ENCODE measurements at places on chromosomes 1 and 21.

DNA sequence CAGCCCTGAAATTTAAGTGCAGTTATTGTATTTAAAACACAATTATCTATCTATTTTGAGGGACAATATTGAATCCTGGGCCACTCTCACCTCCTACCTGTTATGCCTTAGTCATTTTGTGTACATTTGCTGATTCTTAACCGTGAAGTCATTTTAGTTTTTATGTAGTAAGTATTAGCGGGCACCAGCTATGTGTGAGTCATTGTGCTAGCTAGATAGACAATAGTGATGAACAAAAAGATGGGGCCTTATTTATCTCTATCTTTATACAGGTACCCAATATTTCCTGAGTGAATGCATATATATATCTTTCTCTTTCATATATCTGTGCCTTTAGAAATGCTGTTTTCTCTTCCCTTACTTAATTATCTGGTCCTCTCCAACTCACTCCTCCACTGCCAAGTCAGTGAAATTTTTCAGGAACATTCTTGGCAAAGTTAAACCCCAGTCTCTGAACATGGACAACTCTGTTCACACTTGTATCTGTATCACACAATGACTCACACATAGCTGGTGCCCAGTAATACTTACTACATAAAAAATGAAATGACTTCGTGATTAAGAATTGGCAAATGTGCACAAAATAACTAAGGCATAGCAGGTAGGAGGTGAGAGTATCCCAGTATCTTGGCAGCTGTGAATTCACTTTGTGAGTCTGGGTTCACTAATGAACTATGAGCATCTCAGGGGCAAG, 166.0 kb upstream of the C8B start:
- no peak for DNase-seq

DNA sequence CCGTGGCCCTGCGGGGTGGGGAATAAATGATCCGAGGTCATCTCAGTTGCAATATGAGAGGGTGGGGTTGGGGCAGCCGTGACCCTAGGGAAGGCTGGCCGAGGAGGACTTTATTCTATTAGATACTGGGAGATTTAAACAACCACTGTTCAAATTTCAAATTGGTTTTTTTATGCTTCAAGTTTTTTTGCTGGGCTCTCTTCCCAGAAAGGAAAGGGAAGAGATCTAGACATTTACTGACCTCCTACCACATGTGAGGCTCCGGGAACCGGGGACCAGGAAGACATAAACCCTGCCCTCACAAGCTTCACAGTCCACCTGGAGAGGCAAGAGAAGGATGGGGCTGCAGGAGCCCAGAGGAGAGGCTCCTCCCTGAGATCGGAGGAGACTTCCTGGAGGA, 207.3 kb downstream of the FOXD2 start:
- DNase-seq: no peak

- DNase-seq: no peak
These were observed 24.6 kb upstream of the MYSM1 start for GRCh38 chr1:58724483-58724882.

GRCh38 chr1:167221126-167221737, 546 bp downstream of the POU2F1 start:
- no peak for DNase-seq

- no peak for DNase-seq
These were observed 63.8 kb downstream of the TBCE start for GRCh38 chr1:235430991-235431390.

DNA sequence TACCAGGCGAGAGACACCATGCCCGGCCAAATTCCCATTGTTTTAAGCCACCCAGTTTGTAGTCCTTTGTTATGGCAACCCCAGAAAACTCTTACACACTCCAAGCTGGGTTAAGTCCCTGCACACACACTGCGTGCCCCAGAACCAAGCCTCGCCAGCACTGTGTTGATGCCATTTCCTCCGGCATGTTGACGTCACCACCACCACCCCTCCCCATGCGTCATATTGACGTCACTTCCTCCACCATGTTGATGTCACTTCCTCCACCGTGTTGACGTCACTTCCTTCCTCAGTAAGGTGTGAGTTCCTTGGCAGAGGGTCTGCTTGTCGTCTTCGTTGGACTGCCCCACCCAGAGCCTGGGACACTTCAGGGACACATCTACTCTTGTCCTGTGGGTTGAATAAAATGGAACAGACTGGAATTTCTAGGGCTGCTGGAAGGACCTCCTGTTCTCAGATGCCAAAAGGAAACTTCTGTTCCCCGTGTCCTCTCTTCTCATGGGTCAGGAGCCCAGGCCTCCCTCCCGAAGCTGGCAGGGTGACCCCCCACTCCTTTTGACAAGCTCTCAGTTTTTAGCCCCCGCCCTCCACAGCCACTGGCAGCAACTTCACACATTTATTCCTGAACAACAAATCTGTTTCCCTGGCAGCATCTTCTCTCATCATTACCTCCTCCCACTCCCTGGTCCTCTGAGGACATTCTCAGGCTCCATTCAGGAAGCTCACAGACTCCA, 643.3 kb downstream of the NPHP4 start:
- DNase-seq: no peak

- peak; percentile 58 for DNase-seq
These were observed 3.0 kb downstream of the EFNA3 start for GRCh38 chr1:155081472-155082300.

GRCh38 chr1:25657883-25658760, 41.5 kb downstream of the MAN1C1 start:
- peak; percentile 29 for DNase-seq

GRCh38 chr1:37448691-37449417, 25.5 kb upstream of the ZC3H12A start:
- DNase-seq: no peak

DNA sequence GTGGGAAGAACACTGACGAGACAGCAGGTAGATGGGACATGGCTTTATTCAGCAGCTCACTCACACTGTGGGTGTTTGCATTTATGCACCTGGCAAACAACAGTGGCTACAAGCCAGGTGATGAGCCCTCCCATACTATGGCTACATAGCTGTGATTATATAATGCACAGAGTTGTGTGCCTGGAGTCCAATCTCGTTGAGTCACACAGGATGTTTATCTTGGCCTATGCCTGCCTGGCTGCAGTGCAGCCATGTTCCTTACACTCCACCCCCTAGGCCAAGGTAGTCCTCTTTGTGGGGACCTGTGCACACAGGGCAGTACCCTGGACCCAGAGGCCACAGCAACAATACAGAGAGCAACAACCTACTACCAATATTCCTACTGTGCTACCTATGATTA, 1643.8 kb downstream of the MRPL39 start:
- DNase-seq: no peak

DNA sequence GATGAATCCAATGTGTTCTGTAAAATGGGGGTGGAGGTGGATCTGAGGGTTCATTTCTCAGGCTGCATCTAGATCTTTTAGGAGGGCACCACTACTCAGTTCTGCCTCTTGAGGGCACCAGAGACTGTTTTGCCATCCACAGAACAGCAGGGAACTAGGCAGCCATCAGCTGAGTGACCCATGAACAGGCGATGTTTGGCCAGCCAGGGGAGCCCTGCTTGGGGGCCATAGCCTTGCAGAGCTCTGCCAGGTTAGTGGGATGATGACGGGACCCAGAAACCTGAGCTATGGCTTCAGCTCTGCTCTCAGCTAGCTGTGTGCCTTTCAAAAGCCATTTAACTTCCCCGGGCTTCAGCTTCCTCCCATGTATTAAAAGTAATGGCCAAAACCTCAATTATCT, 13.4 kb upstream of the NOS1AP start:
- peak; percentile 53 for DNase-seq

GRCh38 chr1:201084295-201084694, 27.9 kb downstream of the CACNA1S start:
- DNase-seq: no peak

DNA sequence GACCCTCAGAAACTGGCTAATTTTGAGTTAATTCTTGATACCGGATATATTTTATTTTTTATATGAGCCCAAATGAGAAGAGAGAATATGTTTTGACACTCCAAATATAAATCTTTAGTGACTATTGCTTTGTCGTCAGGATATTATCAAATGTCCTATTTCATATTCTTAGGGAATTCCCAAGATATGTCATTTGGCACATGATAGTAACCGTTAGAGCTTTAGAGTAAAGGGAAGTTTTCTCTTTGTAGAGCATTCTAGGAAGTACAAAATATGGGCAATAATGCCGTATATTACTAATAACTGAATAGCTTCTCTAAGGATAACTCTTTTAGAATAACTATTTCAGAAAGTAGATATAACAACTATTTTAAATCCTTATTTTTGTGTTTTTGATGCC, 8.3 kb upstream of the AMY2B start:
- no peak for DNase-seq

GRCh38 chr1:28925350-28925891, 11.1 kb downstream of the EPB41 start:
- no peak for DNase-seq

- no peak for DNase-seq
These were observed 1.8 kb downstream of the LYPD8 start for GRCh38 chr1:248753708-248754280.

DNA sequence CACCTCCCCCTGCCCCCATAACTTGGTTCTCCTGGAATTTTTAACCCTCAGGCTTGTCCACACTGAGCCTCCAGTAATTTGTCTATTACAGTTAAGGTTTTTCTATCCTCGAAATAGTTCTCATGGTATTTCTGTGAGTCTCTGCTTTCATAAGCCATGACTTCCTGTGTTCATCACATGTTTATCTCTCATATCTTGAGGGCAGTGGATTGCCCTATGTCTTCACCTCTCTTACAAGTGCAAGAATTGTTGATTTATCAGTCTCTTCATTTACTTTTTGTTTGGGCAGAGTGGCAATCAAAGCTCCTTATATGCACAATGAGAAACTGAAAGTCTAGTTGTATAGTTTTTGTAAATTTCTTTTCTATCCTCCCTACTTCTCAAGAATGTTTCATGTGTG, 328.4 kb downstream of the PLA2G4A start:
- DNase-seq: no peak

GRCh38 chr1:226562989-226563388, 14.4 kb downstream of the STUM start:
- DNase-seq: no peak

Data from activated T-cell treated with anti-CD3 and anti-CD28 coated beads, Interleukin-2, amount 50 U/mL, for 24 hours (primary cell).